ENCODE measurements at places on chromosomes 5 and 9.

DNA sequence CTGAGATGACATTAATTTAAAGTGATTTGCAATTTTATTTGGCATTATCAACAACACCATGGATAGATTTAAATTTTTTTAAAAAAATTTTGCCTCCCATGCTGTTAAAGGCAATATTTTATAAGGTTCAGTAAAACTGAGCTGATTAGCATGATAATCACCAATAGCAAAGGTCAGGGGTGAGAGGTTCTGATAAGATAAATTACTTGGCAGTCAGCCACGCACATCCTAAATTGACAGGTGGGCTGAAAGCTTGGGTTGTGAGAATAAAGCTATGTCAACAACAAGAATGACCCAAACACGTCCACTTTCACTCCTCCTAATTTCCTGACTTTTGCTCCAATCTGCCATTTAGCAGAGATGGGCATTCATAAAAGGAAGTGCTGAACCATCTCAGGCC is 127.1 kb downstream of the LHFPL2 start:
- DNase-seq, result no peak

- no peak for DNase-seq
Measured at GRCh38 chr5:140116716-140117115, 2.8 kb downstream of the PURA start.

GRCh38 chr9:72800328-72800994 is 152.4 kb downstream of the ALDH1A1 start:
- no peak for DNase-seq

- DNase-seq, result no peak
Measured at GRCh38 chr5:88884608-88884877, 1.6 kb upstream of the MEF2C start.

DNA sequence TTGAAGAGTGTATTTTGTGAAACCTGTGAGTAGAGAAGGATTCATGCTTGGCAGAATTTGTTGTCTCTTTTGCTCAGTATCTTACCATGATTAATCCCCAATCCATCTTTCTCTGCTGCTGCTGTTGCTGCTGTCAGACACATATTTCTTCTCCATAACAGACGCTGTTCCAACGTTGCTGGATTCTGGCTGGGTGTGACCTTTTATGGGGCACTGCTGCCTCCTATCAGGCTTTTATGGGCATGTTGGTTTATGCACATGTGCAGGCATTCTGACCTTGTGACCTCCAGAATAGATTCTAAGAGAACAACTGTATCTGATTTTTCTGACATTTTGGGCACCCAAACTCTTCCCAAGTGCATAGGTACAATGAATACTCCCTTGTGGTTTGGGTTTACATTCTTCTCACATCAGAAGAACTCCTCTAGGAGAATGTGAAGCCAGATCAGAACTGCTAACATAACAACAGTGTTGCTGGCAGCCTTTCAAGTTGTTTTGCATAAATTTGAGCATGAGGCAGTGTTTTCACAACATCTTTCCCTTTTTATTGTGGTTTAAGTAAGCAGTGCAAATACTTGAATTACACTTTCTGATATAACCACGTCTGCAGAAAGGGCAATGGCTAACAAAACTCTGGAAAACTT is 9.2 kb upstream of the ISL1 start:
- no peak for DNase-seq

DNA sequence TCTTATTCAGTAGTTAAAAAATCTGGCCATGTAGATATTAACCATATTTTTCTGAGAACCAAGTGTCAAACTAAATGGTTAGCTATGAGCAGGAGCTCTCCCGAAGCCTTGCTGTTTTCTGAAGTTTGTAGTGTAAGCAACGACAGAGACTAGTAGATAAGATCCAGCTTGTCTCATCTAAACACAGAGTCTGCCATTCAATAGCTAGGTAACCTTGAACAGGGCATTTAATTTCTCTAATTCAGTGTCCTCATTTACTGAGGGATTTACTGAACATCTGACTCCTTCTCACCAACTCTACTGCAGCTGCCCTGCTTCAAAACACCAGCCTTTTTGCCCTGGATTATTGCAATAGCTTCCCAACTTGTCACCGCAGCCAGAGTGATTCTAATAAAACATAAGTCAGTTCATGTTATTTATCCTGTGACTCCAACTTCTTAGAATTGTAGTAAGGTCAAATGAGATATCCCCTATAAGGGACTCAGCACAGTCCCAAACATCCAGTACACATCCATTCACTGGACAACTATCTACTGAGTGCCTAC is 337.0 kb downstream of the PLK2 start:
- no peak for DNase-seq
